Thoracic aorta (tissue), 2 donors: ENCODE measurements at places on chromosomes 1 and 21.

GRCh38 chr1:40133839-40134238 lies 27.3 kb upstream of the RLF start:
- no peak overlapping the region for H3K4me3 ChIP-seq
- H3K27ac ChIP-seq: no peak overlapping the region
- peaks cover 8% of the 10 kb centered on the region for H3K4me1 ChIP-seq
- no peaks in the 10 kb centered on the region for H3K27me3 ChIP-seq
- no peak for DNase-seq
- no peaks in the 10 kb centered on the region for H3K36me3 ChIP-seq

DNA sequence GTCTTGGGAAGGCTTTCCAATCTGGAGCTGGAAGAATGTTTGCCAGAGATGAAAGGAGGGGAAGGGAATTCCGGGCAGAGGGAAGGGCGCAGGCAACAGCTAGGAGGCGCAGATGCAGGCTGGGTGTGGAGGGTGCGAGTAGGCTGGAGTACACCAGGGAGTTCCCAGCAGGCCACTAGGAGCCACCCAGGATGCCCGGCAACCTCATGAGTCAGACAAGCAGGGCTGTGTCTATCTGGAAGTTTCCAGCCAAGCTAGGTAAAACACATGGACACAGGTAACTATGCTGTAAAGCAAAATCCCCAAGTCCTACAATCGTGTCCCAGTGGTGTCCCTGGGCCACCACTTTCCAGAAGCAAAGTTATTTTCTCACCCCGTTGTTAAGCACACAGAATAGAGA lies 990 bp upstream of the NBL1 start:
- peak overlapping the region; percentile 87 for H3K4me3 ChIP-seq
- DNase-seq: no peak
- no peaks in the 10 kb centered on the region for H3K36me3 ChIP-seq
- H3K27me3 ChIP-seq: no peaks in the 10 kb centered on the region

DNA sequence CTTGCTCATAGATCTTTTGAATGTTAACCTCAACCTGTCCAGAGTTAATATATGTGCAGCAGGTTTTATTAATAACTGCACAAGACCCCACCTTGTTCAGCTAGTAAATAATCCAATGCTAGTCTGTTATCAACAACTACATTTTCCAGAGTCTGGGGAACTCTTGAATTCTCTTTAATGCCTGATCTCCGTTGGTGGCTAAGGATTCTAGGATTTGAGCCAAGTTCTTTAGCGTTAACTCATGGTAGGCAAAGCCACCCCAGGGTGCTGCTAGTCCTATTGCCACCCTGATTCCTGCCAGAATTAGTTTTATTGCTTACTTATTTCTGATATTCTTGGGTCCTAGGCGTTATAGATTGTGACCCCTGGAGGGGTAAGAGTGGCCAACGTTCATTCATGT lies 12.8 kb downstream of the BACE2 start:
- H3K4me1 ChIP-seq: peaks cover 91% of the 10 kb centered on the region
- no peaks in the 10 kb centered on the region for H3K36me3 ChIP-seq
- DNase-seq: no peak
- no peak overlapping the region for H3K4me3 ChIP-seq
- H3K27ac ChIP-seq: no peak overlapping the region

- H3K4me1 ChIP-seq: no peaks in the 10 kb centered on the region
- H3K27me3 ChIP-seq: no peaks in the 10 kb centered on the region
- no peak overlapping the region for H3K27ac ChIP-seq
- no peaks in the 10 kb centered on the region for H3K36me3 ChIP-seq
- DNase-seq: no peak
- H3K4me3 ChIP-seq: no peak overlapping the region
Observed at GRCh38 chr1:58789322-58789856, 5.5 kb upstream of the JUN start.

DNA sequence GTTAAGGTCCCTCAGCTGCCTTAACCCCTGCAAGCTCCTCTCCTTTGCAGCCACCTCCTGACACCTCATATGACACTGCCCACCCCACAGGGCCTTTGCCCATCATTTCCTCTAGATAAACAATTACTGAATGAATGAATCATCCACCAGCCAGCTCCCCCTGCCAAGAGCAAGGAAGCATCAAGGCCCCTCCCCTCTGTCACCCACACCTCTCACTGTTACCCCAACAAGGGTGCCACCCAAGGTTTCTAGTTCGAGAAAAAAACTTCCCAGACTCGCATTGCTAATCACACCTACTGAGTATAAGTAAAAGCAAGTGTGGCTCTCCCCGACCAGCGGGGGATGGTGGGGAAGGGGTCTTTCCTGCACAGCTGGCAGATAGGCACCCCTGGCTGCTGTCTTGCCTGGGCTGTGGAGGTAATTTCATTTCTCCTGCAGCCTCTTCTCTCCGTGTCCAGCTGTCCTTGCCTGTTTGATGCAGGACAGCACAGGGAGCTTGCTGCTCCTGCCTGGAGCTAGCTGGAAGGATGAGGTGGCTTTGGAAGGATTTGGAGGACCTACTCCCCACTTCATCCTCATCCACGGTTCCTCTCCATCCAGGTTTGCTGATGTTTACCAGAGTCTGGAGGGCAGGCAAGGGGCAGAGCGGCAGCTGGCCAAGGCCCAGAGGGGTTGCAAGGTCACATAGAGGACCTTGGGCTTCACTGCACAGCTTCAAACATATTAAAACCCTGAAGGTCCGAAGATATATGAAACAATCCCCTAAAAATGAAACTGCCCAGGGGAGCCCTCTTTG lies 33.1 kb upstream of the LBR start:
- peaks cover 7% of the 10 kb centered on the region for H3K4me1 ChIP-seq
- H3K4me3 ChIP-seq: no peak overlapping the region
- no peaks in the 10 kb centered on the region for H3K36me3 ChIP-seq

- H3K4me3 ChIP-seq: no peak overlapping the region
- peaks cover 8% of the 10 kb centered on the region for H3K4me1 ChIP-seq
- no peak for DNase-seq
- no peaks in the 10 kb centered on the region for H3K27me3 ChIP-seq
- H3K36me3 ChIP-seq: no peaks in the 10 kb centered on the region
Observed at GRCh38 chr1:151516031-151516511, 4.9 kb downstream of the CGN start.

DNA sequence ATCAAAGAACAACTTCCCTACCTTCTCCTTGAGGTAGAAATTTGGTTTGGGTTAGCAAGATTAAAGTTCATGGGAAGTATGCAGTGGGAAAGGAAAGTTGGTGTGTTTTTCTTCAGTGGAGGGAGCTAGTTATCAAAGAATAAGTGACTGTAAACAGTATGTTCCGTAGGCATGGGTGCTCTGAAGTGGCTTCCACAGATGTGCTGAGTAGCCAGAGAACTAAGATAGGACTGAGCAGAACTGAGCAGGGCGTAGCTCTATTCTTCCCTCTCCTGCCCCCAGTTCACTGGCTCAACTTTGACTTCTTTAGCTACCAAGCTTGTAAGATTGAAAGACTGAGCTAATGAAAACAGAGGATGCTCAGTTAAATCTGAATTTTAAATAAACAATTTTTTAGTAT lies 3.4 kb downstream of the ADCY10 start:
- peak overlapping the region; percentile 44 for H3K27ac ChIP-seq
- no peak overlapping the region for H3K4me3 ChIP-seq
- H3K27me3 ChIP-seq: no peaks in the 10 kb centered on the region
- no peak for DNase-seq
- peaks cover 5% of the 10 kb centered on the region for H3K36me3 ChIP-seq

DNA sequence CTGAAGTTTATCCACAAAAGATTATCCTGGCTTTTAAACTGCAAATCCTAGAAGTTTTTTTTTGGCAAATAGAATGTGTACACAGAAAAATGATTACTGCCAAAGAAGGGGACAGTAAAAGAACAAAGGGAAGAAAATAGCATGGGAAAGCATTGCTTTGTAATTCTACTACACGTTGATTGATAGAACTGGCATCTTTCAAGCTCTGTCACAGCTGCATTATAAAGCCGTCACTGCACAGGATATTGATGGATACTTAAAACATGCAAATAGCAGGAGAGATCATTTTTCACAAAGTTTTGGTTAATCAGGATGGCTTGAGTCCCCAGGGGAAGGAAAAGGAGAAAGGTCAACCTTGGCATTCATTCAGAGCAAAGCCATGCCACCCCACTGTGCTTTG lies 183.7 kb upstream of the RRP15 start:
- H3K4me1 ChIP-seq: no peaks in the 10 kb centered on the region
- H3K27me3 ChIP-seq: no peaks in the 10 kb centered on the region
- H3K36me3 ChIP-seq: no peaks in the 10 kb centered on the region
- no peak overlapping the region for H3K27ac ChIP-seq
- H3K4me3 ChIP-seq: no peak overlapping the region

DNA sequence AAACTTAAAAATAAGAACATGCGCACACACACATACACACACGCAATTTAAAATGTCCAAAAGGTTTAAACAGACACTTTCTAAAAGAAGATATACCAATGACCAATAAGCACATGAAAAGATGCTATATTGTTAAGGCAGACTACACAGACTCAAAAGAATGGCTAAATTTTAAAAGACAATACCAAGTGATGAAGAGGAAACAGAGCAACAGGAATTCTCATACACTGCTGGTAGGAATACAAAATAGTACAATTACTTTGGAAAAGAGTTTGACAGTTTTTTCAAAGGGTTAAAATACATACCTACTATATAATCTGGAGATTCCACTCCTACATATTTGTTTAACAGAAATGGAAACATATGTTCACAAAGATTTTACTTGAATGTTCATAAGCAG lies 239.6 kb upstream of the SAMSN1 start:
- no peaks in the 10 kb centered on the region for H3K27me3 ChIP-seq
- no peaks in the 10 kb centered on the region for H3K36me3 ChIP-seq
- no peak overlapping the region for H3K4me3 ChIP-seq
- no peak overlapping the region for H3K27ac ChIP-seq
